ENCODE measurements at places on chromosomes 7 and 10. TPM values are rescaled to one million over a fixed set of nuclear protein-coding genes. Genes with fewer than 3 reads are reported as not detected.

STOX1 gene
- 0.46 TPM for total RNA-seq

ST8SIA6 gene
- 13.9 TPM for total RNA-seq

INMT gene
- total RNA-seq = 501 TPM

YKT6 gene
- 54.7 TPM for total RNA-seq

- DNase-seq = no peak
Observed at GRCh38 chr7:582931-583330, 63.3 kb upstream of the PDGFA start.

GRCh38 chr10:24215196-24215595, 6.3 kb downstream of the KIAA1217 start:
- no peak for DNase-seq

All from upper lobe of right lung (tissue), 1 donor.